Skeletal muscle cell (primary cell): ENCODE measurements at places on chromosomes 16 and 17.
A peak's percentile ranks its signal among the peaks of the same experiment; 100 is the strongest.

GRCh38 chr16:80751167-80751566 lies 53.2 kb downstream of the CDYL2 start:
- peak; percentile 70 for DNase-seq

DNA sequence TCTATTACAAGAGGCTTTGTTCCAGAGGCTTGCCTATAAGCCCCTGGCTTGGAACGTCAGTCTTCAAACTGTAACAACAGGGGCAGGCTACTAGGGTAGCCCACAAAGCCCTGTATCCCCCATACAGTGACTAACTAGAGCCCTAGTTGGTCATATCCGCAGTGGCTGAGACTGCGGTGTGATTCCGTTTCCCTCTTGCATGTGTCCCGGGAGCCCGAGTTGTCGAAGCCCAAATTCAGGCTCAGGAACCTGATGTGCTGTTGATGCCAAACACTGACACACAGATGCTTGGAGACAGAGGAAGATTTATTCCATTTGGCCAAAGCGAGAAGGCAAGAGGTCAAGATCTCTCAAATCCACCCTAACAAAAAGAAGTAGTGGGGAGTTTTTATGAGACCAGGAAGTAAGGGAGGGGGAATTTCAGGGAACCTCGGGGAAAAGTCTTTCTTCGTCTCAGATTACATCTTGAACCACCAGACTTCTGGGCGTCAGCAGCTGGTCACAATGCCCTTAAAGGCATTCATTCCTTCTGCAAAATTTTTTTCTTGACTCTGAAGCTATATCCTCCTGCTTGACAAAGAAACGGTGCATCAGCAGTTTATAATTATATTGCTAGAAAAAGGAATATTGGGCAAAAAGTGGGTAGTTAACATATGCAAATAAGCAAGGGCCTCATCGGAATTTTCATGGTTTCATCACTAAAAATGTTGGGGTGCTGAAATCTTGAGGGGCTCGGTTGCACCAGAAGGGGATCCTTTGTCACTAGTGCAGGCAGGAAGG lies 879 bp downstream of the SLFN5 start:
- DNase-seq, result peak; percentile 33

GRCh38 chr17:55898195-55898594 lies 147.3 kb downstream of the PCTP start:
- no peak for DNase-seq

DNA sequence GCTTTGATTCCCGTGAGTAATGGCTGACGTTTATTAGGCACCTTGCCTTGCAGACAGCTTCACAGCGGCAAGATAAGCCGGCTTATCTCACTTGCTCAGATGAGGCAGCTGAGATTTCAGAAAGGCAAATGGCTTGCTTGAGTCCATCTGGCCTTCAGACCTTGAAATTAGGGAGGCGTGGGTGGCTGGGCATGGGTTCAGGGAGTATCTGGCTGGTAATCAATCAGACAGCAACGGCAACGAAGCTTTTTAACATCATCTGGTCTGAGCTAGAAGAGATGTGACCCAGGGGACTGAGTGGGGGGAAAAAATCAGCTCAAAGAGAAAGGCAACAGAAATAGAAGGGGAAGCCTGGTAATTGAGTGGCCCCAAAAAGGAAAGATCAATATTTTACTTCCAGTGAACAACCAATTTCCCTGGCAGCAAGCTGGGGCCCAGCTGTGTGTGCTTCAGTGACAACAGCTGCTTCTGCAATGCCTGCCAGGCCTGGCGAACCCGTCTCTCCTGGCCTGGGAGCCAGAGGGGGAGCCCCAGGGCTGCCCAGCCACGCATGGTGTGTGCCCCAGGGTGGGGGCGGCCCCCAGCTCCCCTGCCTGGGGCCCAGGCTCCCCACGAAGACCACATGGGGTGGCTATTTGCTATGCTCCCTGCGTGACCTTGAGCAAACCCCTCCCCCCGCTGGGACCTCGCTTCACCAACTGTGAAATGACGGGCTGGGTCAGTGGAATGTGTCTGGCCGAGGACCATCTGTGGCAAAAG lies 34.0 kb downstream of the RAB11FIP4 start:
- no peak for DNase-seq

DNA sequence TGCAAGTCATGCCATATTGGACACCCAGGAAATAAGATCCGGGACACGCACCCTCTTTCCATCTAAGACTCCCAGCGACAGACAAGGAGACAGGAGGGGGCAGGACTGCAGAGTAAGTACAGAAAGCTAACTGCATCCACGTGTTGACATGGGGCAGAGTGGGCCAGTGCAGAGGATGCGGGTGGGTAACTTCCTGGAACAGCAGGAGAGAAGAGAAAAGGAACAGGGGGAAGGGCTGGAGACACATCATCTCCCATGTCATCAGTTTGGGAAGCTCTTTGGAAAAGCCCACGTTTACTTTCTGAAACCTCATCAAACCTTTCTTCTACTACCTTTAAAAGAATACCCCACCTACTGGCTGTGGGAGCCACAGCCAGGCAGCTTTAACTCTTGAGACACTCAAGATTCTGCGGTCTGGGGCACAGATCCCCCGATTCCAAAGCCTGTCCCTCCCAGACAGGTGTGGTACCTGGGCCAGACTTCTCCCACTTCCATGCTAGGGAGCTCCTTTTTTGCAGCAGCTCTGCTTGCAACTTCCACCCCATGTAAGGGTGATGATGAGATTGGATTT lies 273.5 kb upstream of the RPL38 start:
- DNase-seq, result no peak

DNA sequence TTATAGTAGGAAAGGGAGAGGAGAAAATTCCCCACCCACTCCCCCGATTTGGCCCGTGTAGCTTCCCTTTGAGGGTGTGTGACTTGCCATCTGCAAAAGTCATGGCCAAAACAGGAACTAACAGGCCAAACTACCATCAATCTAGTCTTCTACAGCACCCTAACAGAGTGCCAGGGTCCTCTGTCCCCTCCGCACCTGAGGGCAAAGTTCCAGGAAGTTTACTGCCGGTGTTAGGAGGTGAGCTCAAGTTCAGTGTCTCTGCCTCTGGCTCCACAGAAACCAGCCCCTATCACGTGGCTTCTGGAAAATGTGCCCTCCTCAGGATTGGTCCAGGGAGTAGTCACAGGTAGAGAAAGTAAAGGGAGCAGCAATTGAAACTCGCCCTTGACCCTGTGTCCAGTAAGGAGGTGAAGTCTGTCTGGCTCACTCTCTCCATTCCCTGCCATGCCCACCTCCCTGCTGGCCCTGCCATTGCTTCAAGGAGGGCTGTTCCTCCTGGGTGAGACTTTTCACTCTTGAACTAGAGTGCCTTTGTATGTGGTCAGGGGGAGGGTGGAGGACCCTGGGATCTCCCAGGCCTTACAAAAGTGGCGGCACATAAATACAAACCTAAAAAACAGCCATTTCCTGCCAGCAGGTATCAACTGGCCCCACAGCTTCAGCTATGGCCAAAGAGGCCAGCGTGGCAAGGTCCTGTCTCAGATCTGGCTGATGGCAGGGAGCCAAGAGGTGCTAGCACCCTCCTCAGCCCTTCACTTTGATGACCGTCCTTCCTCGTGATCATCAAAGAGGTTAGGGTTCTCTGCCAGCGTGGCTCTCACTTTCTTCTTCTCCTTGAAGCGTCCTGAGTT lies 5.3 kb downstream of the PRR15L start:
- DNase-seq, result no peak

DNA sequence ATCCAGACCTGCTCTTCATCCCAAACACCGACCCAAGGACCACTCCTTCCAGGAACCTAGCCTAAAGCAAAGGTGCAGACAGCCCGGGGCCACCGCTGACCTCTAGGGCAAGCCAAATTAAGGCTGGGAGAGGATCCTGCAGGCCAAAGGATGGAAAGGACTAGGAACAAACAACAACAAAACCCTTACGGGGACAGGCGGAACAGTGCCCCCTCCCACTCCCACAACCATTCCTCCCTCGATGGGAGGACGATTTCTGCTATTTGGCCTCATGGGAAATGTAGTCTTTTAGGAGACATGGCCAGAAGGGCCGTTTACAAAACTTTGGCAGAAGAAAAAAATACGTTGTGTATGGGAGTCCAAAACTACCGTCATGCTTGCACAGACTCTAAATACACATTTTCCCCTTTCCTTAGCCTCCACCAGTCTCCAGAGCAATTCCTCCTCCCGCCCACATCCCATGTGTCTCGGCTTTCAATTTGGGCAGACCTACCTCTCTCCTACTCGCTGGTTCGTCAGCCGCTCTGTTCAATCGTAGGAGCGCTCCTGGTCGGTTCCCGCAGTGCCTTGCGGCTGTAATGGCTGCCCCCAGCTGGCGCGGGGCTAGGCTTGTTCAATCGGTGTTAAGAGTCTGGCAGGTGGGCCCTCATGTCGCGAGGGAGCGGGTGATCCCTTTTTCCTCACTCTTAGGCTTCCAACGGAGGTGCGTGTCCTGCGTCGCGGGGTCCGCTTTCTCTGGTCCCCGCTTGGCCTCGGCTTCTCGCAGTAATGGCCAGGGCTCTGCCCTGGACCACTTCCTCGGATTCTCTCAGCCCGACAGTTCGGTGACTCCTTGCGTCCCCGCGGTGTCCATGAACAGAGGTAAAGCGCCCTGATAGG lies at the start of gene ERAL1:
ERAL1 (plus strand) TSS at position 560 of the 879 bp plus-strand sequence; CDS start at position 579, 19 bp downstream.
- peak; percentile 58 for DNase-seq
